ENCODE measurements at places on chromosomes 7 and 10.

DNA sequence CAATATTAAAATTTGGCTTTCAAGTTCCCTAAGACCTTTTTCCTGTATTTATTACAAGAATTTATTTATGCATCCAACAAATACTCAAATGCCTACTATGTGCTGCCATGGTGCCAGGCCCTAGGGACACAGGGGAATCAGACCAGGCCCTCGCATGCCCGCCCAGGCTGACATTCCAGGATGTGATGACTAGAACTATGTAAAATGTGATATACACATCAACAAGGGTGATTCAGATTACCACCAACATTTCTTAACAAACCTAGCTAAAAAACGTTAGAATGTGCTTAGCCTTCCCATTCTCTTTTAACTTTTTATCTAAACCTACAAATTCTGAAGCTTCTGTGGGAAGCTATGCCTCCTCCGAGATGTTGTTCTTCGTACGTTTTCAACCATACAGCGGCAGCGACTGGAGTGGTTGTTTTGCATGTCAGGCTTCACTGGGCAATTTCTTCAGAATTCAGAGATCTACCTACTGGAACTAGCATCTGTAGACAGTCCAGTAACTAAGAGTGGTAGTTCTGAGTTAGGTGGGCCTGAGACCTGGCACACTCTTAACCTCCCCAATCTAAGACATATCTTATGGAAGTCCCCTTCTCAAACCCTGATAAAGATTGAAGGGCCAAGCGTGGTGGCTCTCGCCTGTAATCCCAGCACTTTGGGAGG, 22.1 kb downstream of the GNA12 start:
- DNase-seq, result no peak

- DNase-seq, result no peak
Observed at GRCh38 chr7:48285373-48285772, 114.1 kb downstream of the ABCA13 start.

GRCh38 chr7:88042157-88042556, 108.1 kb downstream of the ADAM22 start:
- no peak for DNase-seq

GRCh38 chr10:37803269-37803668, 54.1 kb downstream of the ZNF248 start:
- DNase-seq, result no peak

GRCh38 chr10:77700086-77700485, 62.5 kb upstream of the KCNMA1 start:
- DNase-seq, result no peak

- no peak for DNase-seq
Observed at GRCh38 chr10:25261110-25261509, 86.3 kb downstream of the GPR158 start.

DNA sequence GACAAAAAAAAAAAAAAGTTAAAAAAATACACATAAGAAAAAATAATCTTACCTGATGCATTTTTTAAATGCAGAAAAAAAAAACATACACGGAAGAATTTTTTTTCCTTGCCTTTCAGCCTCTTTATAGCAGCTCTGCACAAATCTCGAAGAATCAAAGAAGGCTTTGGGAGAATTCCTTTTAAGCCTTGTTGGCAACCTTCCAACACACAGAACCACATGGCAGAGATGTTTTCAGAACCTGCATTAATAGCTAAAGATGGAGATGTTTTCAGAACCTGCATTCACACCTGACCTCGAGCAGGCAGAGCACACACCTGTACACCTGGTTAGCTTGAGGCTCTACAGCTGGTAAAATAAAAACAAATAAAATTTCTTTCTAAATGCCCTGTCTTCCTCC, 65.6 kb downstream of the DOCK4 start:
- DNase-seq, result no peak
